ENCODE measurements at places on chromosomes 4 and X.

DNA sequence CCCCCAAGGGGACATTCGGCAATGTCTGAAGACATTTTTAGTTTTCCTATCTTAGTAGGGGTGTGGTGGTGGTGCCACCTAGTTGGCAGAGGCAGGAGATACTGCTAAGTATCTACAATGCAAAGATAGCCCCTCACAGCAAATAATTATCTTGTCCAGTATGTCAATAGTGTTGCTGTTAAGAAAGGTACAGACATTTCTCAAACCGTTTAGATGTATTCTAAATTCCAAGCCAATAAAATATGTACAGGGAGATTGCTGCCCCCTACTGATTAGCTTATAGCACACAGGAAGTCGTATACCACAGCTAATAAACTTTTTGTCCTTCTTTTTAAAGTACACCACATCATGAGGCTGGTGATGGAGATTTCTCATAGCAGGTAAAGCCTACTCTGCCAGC is 260.5 kb downstream of the TMA16 start:
- DNase-seq = no peak

DNA sequence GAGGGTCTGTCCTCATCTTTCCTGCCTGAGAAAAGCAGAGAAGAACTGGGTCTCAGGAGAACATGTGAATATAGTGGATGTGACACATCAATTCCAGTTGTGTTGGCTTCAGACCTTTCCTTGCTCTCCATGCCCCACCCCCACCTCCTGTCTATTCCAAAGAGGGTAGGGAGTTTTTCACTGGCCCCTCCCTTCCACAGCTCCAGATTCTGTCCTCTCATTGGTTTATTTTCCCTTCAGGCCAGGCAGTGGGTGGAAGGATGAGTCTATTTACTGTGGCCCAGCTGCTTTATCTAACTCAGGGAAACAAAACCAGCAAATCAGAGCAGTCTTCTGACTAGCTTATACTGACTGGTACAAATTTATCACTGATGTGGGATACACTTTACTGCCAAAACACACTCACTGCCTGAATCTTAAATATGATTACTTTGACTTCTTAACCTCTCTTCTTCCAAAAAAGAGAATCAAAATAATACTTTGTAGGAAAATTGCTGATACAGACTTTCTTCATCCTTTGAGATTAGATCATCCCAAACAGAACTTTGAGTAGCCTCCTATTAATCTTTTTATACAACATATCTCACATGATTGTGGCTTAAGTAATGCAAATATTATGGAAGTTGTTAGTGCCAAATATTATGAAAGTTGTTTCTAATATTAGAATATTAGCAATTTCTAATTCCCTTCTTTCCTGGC is 221.2 kb downstream of the MID1 start:
- no peak for DNase-seq

GRCh38 chr4:95540227-95540626 is 8.5 kb downstream of the UNC5C start:
- no peak for DNase-seq

DNA sequence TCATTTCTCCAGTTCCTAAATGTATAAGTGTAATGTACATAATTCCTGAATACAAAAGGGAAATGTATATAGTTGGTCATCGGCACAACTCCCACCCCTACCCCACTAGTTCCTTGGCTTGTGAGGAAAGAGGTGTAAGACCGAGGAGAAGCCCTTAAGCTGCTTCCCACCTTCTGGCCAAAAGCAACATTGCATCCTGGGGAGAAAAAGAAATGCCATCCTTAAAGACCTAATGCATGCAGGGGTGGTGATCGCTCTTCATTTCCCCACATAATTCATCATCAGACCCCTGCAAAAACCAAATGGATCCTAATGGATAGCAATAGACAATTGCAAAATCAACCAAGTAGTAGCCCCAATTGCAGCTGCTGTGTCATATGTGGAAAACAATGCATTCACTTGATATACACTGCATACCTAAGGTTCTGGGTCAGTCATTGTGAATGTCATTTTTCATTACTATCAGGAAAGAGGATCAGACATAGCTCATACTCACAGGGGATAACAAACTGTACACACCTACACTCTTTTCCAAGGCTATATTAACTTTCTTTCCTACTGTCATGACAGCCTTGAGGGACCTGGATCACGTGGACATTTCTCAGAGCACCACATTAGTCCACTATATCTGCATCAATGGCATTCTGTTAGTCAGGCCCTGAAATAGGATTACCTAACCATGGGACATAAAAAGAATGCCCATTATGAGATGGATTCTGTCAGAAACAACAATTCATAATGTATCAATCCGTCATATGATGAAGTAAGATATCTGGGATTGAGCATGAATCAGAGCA is 31.7 kb upstream of the NFXL1 start:
- no peak for DNase-seq

DNA sequence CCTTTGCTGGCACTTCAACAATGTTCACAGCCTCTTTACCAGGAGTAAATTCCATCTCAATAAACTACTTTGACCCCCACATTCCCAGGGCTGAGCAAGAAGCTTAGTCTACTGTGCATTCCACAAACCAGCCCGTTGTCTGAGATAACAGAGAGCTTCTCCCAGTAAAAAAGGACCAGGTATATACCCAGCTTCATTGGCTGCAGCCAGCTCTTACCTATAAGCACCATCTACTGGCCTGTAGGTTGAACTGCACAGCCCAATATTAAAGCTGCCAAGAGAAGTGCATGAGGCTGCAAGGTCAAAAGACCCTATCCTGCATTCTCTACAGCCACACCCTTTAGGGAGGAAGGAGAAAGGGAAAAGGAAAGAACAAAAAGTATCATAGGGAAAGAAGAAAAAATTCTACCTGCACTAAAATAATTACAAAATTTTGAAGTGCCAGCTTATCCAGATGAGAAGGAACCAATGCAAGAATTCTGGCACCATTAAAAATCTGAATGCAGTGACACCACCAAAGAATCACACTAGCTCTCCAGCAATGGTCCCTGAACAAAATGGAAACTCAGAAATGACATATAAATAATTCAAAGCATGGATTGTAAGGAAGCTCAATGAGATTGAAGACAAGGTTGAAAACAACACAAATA is 45.7 kb upstream of the INTU start:
- no peak for DNase-seq

- DNase-seq = no peak
Observed at GRCh38 chr4:83603129-83603528, 67.2 kb downstream of the GPAT3 start.

DNA sequence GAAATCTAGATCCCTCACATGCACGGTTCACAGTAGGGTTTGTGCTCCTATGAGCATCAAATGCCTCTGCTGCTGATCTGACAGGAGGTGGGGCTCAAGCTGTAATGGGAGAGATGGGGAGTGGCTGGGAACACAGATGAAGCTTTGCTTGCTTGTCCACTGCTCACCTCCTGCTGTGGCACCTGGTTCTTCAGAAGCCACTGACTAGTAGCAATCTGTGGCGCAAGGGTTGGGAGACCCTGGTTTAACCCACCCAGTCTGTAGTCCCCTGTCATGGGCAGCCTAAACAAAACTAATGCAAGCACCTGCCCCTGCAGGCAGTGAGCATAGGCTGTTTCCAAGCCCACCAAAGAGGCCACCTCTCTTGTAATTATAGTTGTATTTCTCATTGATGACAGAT is 116.6 kb downstream of the SHOX start:
- DNase-seq = no peak

GRCh38 chr4:140249351-140249750 is 95.4 kb upstream of the MAML3 start:
- no peak for DNase-seq

DNA sequence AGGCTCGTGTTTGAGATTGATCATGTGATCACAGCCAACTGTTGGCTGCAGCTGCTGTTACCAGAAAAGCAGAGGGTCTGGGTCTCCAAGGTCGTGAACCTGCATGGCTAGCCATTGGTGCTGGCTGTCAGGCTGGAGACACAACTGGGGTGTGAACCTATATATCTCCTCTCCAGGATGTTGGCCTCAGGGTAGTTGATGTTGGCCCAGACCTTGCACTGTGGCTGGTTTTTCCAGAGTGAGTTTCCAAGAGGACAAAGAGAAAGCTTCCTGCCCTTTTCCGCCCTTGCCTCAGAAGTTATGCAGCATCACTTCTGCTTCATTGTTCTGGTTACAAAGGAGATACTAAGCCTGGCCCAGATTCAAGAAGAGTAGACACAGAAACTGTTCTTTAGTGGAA is 607.8 kb upstream of the HS3ST1 start:
- no peak for DNase-seq

GRCh38 chrX:46319750-46320149 is 225.5 kb downstream of the ZNF674 start:
- no peak for DNase-seq

GRCh38 chr4:32148111-32148666 is 1428.0 kb downstream of the PCDH7 start:
- no peak for DNase-seq

DNA sequence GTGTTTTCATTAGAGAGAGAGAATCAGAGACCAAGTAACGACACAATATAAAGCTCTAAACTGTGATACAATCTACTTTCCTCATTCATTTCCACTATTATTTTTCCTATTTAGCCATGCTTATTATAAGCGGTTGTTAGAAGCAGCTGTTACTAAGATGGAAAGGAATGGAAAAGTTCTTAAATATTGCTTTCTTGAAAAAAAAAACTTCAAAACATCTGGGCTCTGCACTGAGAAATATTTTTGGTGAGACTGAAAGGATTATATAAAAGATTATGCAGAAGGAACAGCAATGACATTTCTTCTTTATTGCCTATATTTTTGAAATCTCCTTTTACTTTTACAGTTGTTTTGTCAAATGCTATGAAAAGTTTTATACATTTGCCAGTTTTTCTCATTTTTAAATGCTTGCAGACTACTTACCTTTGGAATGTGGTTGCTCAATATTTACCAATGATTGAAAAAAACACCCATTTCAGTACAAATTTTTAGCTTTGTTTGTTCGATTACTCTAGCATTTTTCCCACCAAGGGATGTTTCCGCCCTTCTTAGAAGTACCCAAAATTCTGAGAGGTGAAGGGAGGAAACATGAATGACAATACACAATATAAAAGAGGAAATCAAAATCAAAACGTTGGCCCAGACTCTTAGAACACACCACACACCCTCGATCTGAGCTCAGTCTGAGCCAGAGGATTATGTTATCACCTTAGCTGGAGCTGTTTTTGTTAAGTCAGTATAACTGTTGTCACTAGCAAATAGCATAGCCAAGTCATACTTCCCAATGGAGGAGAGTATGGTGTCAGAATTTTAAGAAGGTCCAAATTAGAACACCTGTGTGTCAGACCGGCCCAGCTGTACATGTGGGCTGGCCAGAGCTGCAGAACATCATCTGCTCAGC is 18.4 kb downstream of the DKK2 start:
- no peak for DNase-seq

DNA sequence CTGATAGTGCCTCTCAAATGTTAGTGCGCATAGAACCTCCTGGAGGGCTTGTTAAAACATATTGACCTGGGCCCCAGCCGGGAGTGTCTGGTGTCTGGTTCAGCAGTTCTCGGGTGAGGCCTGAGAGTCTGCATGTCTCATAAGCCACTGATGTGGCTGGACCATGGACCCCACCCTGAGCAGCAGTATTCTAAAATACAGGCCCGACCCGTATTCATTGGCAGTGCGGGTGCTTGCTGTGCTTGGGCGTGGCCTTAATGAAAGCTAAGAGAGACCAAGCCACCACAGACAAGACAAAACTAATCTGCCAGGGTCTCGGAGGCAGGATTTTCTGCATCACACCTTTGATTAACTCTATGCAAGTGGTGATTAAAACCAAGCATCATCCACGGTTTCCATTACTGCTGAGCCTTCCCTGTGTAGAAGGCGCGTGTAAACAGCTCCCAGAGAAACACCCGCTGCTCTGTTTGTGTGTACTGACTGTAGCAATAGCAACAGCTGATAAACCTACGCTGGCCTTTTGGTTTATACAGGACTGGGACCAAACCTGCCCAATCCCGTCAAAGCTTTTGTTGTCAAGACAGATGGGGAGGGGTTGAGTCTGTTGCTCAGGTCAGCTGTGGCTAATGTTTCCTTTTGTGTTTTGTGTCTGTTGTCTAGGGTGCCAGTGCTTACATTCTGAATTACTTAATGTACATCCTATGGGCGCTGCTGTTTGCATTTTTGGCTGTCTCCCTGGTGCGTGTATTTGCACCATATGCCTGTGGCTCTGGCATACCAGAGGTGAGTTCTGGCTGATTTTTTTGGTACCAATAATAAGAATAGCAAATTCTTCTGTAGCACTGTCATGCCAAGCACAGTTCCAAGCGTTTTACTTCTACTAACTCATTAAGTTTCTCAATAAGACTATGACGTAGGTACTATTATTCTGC is 40.8 kb downstream of the CLCN4 start:
- no peak for DNase-seq

DNA sequence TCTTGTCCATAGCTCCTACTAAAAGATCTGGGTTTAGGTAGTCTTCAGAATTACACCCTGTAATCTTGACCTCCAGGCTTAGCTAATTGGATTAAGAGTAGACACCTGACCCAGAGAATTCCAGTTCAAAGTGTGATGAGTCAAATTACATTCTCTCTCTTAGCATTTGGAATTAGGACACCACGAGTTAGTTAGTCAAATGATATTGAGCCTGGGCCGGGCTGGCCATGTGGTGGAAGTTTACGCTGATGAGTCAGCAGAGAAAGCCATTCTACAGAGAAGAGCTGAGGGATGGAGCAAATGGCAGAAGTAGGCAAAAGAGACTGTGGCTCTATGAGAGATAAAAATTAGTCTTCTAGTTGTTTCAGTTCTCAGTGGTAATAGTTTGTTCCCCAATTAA is 31.1 kb downstream of the CEP44 start:
- no peak for DNase-seq

- no peak for DNase-seq
Observed at GRCh38 chr4:1595789-1596325, 88.3 kb downstream of the FAM53A start.

GRCh38 chr4:18247189-18247588 is 225.6 kb upstream of the LCORL start:
- DNase-seq = no peak

- DNase-seq = no peak
Observed at GRCh38 chr4:183182873-183183725, 84.0 kb downstream of the WWC2 start.

DNA sequence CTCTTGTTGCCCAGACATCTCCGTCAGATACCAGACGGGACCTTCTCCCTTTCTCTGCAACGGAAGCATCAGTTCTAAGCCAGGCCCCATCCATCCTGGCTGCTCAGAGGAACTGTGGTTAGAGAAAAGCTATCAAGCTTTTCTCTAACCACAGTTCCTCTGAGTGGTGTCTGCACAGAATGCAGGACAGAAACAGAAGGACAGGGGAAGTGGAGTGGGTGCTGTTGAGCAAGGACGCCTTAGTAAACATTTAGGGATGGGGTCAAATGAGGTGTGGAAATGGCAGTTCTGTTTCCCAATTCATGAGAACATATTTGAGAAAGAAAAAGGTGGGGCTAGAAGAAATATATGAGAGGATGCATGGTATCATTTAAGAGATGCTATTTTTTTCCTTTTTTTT is 283.8 kb downstream of the CRLF2 start:
- DNase-seq = no peak

DNA sequence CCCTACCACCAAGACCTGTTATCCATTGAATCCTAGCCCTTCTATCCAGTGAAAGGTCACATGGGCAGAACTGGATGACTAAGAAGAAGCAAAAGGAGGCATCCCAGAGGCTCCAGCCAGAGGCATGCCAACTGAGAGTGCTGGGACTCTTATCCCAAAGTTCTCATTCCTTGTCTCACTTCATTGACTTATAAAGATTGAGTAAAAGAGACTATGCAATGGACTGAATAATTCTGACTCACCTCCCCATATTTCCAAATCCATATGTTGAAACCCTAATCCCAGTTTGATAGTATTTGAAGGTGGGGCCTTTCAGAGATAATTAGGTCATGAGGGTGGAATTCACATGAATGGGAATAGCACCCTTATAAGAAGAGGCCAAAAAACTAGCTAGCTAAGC is 131.4 kb downstream of the COL25A1 start:
- DNase-seq = no peak

GRCh38 chr4:168361365-168362024 is 42.9 kb upstream of the DDX60 start:
- DNase-seq = no peak
